Uterus (tissue), 4 donors: ENCODE measurements at places on chromosomes 2 and 18.

- no peak for DNase-seq
These were observed 71.2 kb downstream of the FIGN start for GRCh38 chr2:163664610-163665009.

GRCh38 chr2:158619496-158619895 is 162.7 kb downstream of the PKP4 start:
- DNase-seq: no peak

- DNase-seq: no peak
These were observed 53.7 kb upstream of the ZNF396 start for GRCh38 chr18:35430721-35431373.

GRCh38 chr2:163155279-163155883 is 316.8 kb upstream of the KCNH7 start:
- no peak for DNase-seq

GRCh38 chr18:45670281-45670962 is 53.6 kb upstream of the SLC14A1 start:
- no peak for DNase-seq

GRCh38 chr2:3249476-3249962 is 128.1 kb downstream of the EIPR1 start:
- no peak for DNase-seq
